Natural killer cell (primary cell): ENCODE measurements at places on chromosomes 5 and 9.

GRCh38 chr9:93593144-93593658, 16.8 kb downstream of the PHF2 start:
- DNase-seq: no peak

DNA sequence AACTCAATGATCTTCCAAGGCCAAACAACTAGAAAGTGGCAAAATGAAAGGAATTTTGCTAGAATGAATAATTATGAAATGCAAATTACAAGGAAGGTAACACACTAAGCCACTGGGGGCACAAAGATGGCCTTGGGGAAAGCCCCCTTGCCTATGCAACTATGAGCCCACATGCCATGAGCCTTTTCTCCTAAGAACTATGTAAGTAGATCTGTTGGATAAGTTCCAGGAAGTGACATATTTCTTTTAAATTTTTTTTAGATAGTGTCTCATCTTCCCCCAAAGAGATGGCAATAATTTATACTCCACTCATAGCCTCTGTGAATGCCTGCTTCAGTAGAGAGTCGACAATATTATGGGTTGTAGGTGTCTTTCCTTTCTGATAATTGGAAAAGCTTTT, 257.8 kb downstream of the AUH start:
- no peak for DNase-seq

GRCh38 chr9:77879437-77879943, 152.1 kb downstream of the GNAQ start:
- no peak for DNase-seq

GRCh38 chr5:88269222-88269771, 652 bp upstream of the TMEM161B start:
- peak; percentile 19 for DNase-seq

DNA sequence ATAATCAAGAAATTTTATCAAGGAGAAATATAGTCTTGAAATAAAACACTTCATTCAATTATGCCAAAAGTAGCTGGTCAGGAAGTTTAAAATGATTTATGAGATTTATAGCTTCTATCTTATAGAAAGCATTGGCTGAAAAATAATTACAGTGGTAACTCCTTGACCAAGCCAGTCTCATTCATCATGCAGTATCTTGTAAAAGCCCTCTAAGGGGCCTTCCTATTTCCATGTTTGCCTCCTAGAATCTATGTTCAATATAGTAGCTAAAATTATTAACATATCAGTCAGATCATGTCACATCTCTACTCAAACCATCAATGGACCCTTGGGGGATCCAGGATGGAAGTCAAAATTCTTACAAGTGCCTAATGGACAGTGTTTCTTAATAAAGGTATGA, 393.4 kb upstream of the ST8SIA4 start:
- no peak for DNase-seq

- no peak for DNase-seq
Measured at GRCh38 chr9:88811511-88811910, 179.8 kb upstream of the S1PR3 start.

DNA sequence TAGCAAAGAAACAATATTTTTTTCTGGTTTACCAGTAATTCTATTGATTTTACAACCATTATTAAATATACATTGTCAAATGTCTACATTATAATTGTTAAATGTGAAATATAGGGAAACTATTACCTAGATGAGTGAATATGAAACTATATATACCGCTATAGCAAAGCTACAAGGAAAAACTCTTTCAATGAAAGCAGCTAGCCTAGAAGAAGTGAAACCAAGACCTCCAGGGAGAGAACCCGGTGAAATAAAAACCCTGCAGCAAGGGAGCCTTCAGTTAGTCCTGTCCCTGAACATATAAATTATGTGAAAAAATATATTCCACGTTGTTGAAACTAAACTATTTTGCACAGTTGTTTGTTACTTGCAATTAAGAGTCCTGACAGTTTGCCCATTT, 913.1 kb downstream of the EFNA5 start:
- no peak for DNase-seq

GRCh38 chr9:116151966-116152381, 1.6 kb upstream of the PAPPA start:
- no peak for DNase-seq

GRCh38 chr5:140111011-140111858, 2.7 kb upstream of the PURA start:
- DNase-seq: no peak

DNA sequence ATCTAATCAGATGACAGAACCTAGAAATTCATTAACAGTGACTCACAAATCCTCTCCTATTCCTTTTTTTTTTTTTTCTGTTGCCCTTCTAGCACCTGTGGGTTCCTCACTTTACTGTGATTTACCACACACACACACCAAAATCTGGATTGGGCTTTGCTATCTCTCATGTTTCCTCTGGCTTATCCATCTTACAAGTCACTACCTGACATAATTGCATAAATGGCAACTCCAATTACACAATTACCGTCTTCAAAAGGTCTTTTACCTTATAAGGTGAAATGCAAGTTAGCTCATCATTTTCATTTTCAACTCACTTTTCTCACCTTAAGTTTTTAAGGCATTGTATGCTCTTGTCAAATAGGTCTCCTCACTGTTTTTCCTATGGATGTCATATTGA, 426.3 kb upstream of the MEF2C start:
- DNase-seq: no peak

DNA sequence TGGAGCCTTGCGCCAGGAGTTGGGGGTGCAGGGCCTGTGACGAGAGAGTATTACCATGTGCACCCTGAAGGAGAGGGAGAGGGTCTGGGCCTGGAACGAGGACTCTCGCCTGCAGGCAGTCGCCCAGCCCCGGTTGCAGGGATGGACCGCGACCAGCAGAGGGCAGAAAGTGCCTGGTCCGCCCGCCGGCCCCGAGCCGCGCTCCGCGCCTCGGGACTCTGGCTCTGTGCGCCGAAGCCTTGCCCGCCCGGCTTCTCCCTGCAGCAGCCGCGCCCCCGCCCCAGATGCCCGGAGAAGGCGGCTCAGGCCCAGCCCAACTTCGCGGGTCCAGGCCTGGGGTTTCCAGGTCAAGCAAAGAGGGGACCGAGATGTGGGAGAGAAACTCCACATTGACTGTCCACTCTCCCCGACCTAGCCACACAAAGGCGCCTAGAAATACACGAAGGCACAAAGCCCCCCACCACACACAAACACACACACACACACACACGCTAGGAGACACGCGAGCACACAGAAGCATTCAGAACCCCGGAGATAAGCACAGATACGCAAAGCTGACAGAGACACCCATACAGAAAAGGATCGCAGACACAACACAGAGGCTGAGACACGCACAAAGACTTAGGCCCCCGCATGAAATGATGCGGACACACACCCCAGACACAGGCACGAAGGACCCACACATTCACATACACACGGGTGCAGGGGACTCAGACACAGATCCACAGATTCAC, 2.0 kb upstream of the LMX1B start:
- DNase-seq: peak; percentile 79

- no peak for DNase-seq
Measured at GRCh38 chr5:138177941-138178515, 402 bp downstream of the BRD8 start.

- DNase-seq: no peak
Measured at GRCh38 chr5:172505403-172505759, 51.1 kb upstream of the SH3PXD2B start.

DNA sequence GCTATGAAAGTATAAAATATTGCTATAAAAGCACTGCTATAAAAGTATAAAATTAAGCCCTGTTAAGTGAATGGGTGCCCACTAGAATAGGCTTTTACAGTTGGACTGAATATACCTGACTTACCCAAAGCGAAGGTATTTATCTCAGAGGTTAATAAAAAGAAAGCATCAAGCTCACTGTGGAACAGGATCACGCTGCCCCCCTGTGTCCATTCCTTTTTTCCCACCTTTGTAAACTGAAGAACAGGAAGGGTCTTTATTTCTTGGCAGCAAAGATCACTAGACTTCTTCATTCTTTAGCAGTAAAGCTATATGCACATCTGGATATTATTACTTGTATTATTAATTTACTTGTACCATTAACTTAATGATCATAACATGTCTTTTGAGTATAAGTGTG, 22.1 kb upstream of the PLPP6 start:
- DNase-seq: peak; percentile 76

- no peak for DNase-seq
Measured at GRCh38 chr9:84811072-84811750, 141.7 kb downstream of the NTRK2 start.

DNA sequence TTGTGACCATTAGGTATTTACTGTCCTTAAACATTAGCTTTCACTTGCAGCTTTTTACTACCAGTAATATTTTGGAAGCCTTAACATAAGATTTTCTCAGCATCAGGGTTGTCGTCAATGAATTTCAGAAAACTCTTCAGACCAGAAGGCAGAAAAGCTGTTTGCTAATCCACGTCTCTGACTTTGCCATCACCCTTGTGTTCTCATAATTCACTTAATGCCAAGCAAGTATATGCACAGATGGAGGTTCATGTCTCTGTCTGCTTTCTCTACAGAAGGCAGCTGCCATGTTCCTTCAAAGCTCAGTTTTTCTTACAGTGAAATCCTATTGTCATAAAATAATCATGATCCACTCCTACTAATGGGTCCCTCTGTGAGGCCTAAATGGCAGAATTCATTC, 37.7 kb upstream of the LRRC19 start:
- no peak for DNase-seq

GRCh38 chr9:117169089-117169621, 245.7 kb downstream of the ASTN2 start:
- no peak for DNase-seq

- no peak for DNase-seq
Measured at GRCh38 chr5:59548807-59549357, 344.6 kb downstream of the PDE4D start.

- no peak for DNase-seq
Measured at GRCh38 chr9:132647806-132648205, 22.0 kb downstream of the DDX31 start.

GRCh38 chr9:20309124-20309523, 313.2 kb downstream of the MLLT3 start:
- DNase-seq: no peak

- no peak for DNase-seq
Measured at GRCh38 chr5:94191604-94192003, 426.8 kb downstream of the KIAA0825 start.

DNA sequence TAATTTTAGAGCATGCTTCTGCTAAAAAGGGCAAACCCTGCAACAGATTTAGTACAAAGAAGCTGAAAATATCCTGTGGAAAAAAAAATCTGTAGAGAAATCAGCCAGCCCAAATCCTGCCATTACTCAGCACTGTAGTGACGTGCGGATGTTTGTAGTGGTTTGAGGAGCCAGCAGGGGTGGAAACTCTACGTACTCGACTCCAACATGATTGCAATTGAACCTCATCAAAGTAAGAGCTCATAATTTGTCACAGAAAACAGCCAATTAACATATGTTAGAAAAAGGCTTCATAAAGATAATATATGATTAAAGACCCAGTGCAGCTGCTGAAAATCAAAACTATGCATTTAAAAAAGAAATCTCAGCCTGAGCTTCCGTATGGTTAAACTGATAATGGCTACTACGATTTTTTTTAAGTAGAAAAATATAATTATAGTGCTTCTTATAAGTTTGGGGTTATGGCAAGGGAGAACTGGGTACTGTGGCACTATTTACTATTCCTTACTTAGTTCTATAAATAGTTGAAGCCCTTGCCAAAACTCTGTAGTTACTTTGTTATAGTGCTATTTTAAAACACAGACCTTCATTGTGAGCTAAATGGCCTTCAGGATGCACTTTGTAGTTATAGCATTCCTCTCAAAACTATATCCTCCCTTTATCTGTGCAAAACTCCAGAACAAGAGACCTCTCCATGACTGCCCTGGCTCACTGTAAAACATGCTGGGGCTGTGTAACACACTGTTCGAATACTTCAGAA, 49.4 kb downstream of the MEF2C start:
- DNase-seq: peak; percentile 39

DNA sequence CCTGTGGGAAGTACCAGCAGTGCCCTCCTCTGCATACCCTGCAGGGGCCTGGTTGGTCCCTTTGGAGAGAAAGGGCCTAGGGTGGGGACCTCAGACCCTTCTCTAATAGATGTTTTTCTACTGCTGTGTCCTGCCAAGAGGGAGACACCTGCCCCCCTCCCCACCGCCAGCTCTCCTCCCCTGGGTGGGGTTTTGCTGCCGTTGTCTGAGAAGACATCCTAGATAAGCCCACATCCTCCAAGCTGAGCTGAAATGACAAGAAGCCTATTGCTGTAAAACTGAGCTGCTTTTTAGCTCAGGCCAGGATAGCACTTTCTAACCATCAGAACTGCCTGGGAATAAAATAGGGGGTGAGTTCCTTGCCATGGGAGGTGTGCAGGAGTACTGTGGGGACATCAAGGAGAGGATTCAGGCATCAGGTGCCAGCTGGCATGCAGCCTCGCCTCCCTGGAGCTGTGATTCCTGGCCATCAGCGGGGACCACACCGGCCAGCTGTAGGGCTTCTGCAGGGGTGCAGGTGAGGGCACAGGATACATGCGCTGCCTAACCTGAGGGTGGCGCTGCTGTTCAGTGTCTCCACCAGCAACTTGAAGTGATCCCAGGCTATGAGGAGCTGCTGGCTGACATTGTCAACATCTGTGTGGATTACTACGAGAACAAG, 37.9 kb downstream of the CYFIP2 start:
- peak; percentile 74 for DNase-seq

- no peak for DNase-seq
Measured at GRCh38 chr5:32621256-32621655, 35.9 kb downstream of the SUB1 start.

DNA sequence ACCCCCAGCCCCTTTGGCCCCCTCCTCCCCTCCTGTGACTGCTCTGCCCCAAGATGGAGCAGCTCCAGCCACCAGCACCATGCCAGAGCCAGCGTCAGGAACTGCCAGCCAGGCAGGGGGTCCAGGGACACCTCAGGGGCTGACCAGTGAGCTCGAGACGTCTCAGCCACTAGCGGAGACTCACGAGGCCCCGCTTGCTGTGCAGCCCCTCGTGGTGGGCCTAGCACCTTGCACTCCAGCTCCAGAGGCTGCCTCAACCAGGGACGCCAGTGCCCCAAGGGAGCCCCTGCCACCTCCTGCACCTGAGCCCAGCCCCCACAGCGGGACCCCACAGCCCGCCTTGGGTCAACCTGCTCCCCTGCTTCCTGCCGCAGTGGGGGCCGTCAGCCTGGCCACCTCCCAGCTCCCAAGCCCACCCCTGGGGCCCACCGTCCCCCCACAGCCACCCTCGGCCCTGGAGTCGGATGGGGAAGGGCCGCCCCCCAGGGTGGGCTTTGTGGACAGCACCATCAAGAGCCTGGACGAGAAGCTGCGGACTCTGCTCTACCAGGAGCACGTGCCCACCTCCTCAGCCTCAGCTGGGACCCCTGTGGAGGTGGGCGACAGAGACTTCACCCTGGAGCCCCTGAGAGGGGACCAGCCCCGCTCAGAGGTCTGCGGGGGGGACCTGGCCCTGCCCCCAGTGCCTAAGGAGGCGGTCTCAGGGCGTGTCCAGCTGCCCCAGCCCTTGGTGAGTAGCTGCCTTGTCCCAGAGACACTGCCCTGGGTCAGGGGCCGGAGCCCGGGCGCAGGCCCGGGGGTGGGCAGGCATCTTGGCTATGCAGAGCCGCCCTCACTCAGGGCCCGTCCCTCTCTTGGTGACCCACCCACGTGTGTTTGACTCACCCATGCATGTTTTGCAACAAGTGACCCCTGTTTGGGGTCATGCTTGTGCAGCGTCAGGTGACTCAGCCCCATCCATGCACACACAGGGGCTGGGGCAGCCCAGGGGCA, 105.2 kb downstream of the WNK2 start:
- DNase-seq: no peak

GRCh38 chr9:36913393-36914211, 120.5 kb downstream of the PAX5 start:
- no peak for DNase-seq
